ENCODE measurements at places on chromosomes 11 and 22.

DNA sequence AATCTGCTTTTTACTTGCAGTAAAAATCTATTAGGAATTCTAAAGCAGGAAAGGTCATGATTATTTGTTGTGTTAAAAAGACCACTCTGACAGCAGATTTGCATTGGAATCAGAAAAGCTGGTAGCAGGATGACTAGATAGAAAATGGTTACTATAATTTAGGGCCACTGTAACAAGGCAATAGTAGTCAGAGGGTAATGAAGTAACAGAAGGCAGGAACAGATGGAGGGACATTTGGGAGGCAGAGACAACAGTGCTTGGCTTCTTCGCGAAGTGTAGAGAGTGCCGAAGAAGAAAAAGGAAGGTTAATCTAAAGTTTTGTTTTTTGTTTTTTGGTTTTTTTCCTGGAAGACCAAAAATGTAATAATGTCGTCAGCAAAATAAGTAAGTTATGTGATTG is 129.8 kb upstream of the SLC5A12 start:
- no peak for DNase-seq

DNA sequence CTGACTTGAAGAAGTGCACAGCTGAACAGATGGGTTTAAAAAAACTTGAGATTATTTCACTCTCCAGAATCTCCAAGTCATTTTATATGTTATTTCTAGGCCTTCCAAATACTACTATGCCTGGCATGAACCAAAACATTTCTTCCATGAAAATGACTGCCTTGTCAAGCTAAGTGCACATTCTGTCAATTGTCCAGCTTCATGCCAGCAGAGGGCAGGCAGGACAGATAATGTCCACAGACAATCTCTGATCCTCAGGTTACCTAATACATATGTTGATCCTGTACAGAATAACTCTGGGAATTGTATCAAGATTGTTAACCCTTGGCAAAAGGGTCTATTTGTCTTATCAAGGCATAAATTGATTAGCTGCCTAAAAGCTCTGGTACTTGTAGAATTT is 229.5 kb downstream of the AASDHPPT start:
- no peak for DNase-seq

- no peak for DNase-seq
These were observed 101.8 kb downstream of the USP35 start for GRCh38 chr11:78290293-78291176.

GRCh38 chr11:118529584-118530175 is 1.3 kb upstream of the TMEM25 start:
- DNase-seq, result no peak

- no peak for DNase-seq
These were observed 250.3 kb upstream of the TBCEL start for GRCh38 chr11:120773501-120774031.

DNA sequence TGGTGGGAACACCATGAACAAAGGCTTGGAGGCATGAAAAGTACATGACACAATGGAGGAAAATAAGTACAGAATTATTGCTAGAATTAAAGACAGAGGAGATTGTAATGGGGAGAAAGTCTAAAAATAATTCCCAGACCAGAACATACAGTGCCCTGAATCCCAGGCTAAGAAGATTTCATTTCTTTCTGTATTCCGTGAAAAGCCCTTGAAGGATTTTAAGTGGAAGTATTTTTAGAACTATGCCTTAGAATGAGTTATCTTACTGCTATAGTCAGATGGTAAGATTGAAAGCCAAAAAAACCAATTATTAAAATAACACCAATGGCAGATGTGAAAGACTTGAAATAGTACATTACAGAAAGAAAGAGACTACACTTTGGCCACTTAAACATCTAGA is 36.1 kb upstream of the SLC5A12 start:
- no peak for DNase-seq

DNA sequence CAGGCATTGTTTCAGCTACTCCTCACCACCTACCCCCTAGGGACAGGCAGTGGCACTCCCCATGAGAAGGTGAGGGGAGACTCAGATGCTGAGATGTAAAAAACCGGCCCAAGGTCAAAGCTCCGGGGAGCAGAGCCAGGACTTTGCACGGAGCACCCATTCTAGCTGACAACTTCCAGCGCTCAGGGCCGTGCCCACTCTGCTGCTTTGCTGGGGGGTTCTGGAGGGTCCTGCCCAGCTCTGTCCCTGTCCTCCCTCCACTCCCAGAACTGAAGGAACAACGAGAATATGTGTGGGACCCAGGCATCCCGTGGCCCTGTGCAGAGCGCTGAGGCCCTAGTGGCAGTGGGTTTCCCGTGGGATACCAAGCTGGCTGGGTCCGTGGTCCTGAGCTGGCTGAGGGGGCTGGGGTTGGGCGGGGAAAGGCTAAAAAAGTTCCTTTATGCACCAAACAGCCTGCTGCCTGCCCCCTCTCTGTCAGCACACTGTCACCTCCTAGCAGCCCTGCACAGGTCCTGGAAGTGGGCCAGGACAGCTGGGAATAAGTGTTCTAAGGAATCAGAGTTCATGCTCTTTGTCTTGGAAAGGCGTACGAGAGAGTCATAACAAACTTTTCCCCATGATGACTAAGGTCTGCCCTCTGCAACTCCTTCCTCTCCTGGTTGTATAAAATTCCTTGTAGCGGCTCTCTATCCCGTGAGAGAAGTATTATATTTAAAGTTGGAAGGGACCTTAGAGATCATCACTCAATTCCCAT is 1.9 kb downstream of the MS4A10 start:
- no peak for DNase-seq

DNA sequence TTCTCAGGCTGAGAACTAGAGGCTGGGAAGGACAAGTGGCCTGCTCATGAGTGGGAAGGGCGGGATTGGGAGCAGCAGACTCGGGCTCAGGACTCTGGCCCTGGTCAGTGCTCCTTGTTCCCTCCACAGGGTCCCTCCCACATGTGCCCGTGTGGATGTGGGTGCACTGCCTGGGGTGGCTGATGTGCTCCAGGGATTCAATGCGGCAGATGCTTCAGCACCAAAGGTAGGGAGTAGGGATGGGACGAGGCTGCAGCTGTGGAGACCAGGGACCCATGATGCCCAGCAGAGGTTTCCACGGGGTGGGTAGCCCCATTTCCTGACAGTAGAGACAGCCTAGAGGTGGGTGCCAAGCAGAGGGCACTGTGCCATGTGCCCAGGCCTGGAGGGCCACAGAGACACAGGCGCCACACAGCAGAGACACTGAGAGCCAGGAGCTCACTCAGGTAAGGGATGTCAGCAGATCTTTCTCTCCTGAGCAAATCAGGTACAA is 89.5 kb downstream of the GGTLC2 start:
- DNase-seq, result no peak

DNA sequence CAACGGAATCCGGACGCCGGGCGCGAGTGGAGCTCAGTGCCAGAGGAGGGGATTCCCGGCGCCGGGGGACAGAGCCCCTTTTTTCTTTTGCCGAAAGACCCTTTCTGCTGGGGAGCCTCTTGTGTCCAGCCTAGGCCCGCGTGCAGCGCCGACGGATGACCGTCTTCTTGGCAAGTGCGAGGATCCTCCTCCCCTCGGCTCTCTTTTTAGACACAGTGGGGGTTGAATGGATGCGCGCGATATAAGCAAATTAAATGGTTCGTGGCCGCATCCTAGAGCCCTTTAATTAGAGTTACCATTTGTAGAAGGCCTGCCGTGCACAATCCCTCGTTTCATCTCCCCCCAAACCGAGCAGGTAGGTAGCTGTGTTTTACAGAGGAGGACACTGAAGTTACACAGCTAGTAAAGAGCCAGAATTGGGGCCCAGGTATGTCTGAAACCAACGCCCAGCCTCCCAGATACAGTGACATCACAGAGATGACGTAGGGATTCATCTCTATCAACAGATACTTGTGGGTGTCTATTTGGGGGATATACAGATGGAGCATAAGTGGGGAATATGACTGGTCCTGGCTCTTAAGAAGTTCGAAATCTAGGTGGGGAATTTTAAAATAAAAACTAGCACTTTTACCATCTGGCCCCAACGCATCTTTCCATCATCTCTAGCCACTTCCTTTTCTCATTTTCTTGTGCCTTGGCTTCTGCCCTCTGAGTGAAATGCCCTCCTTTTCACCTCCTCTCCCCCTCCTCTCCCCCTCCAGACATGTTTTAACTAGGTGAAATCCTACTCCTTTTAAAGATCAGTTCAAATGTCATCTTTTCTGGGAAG is 875 bp downstream of the TCP11L1 start:
- DNase-seq, result no peak

- DNase-seq, result no peak
These were observed 78.9 kb downstream of the FLI1 start for GRCh38 chr11:128772814-128773213.

GRCh38 chr22:28395920-28396753 is 283.5 kb downstream of the TTC28 start:
- no peak for DNase-seq

- no peak for DNase-seq
These were observed 7.4 kb upstream of the SMIM38 start for GRCh38 chr11:69148377-69148762.

DNA sequence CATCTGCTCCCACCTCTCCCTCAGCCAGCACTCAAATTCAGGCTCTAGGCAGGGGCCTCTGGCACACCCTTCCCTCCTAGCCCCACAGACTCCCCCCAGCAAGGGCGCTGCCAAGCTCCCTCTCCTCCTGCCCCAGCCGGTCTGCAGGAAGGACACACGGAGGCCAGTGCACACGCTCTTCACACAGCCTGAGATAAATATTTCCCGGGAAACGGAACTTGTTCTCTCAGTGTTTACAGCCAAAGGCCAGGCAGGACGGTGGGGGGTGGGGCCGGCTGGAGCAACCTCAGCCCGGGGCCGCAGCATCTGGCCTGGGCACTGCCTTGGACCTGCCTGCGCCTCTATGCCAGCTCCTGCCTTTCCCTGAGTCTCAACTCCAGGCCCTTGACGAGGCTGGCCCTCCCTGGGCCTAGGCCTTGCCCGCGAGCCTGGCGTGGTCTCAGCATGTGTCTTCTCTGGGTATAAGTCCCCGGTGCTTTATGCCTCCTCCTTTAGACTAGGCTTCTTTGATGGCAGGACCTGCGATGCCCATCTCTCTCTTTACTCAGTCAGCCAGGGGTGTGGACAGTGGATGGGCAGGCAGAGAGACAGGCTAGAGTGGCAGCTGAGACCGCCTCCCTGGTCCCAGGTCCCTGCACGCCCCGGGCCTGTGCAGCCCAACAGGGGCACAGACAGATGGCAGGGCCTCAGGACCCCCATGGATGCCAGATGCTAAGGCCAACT is 48.4 kb downstream of the PDE2A start:
- no peak for DNase-seq

GRCh38 chr11:104771763-104772162 is 126.5 kb downstream of the CASP12 start:
- no peak for DNase-seq

DNA sequence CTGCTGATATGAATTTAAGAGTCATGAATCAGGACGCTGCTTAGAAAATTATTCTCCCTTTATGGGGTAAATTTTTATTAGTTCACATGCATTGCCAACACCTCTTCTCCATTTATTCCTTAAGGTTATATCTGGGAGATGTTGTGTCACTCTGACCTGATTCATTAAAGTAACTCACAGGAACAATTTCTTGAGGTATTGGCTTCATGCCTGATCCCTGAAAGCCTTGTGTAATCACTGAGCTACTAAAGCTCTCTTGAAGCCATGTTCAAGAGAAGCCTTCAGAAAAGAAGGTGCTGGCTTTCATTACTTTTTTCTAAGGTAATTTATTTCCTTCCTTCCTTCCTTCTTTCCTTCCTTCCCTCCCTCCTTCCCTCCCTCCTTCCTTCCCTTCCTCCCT is 420.6 kb downstream of the RAB38 start:
- DNase-seq, result no peak

GRCh38 chr11:1381793-1382425 is 7.8 kb upstream of the BRSK2 start:
- no peak for DNase-seq

DNA sequence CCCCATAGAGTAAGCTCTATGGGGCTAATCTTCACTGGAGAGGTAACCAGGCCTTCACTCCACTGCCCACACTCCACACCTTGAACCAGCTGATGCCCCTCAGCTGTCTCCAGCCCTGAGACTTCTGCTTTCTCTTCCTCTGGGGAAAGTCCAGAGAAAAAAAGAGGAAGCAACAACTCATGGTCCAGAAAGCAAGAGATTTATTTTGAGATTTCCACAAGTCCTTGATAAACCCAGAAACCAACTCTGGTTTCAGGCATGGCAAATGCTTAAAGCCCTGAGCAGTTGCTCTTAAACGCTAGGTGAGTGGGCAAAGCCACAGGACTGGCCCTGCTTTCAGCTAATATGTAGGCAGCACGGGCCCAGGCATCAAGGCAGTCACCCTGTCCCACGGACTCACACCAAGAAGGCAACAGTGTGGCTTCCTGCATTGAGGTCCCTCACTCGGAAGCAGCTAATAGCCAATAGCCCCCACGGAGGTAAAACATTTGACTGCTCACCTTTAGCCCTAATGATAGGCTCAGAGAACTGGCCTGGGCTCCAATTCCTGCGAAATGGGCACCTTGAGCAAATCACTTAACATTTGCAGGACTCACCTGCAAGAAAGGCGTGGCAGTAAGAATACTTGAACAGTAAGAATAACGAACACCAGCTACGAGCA is 4.3 kb downstream of the CYB561A3 start:
- no peak for DNase-seq

DNA sequence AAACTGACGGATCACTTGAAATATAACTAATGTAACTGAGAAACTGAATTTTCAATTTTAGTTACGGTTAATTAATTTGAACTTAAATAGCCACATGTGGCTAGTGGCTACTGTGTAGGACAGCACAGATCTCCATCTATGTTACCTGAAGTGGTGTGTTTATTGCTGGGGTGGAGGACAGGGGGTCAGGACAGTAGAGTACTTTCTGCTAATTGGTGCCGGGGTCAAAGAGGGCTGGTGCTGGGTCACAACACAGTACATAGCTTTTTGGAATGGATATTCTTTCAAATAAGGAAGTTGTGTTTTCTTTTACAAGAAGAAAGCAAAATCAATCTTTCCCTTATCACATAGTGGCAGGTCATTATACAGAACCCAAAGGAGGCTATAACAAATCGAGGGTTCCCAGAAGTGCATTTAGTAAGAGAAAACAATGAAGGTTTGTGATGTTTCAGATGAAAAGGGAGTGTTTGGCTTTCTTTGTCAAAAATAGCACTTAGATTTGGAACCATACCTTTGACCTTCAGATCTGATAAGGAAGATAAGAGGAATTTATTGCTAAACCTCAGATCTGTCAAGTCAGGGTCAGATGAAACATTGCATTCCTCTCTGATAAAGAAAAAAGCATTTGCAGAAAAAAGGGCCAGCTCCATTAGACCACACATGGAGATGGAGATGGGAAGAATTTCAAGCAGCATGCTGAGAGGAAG is 384.5 kb downstream of the AASDHPPT start:
- DNase-seq, result no peak

GRCh38 chr11:27392278-27393114 is 29.5 kb upstream of the CCDC34 start:
- DNase-seq, result no peak

DNA sequence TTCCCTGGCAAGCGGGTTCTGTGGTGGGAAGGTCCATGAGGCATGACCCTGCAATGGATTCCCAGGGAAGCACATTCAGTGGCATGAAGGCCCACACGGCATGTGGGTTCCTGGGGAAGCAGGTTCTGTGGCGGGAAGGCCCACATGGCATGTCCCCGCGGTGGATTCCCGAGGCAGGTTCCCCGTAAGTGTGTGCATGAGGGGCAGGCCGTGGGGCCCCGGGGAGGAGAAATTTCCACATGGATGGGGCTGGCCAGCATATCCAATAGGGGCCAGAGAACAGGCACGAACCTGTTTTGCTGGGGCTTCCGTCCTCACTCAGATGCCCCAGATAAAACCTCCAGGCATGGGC is 83.7 kb downstream of the PHF21B start:
- no peak for DNase-seq
